ENCODE measurements at places on chromosomes 7 and 10.

DNA sequence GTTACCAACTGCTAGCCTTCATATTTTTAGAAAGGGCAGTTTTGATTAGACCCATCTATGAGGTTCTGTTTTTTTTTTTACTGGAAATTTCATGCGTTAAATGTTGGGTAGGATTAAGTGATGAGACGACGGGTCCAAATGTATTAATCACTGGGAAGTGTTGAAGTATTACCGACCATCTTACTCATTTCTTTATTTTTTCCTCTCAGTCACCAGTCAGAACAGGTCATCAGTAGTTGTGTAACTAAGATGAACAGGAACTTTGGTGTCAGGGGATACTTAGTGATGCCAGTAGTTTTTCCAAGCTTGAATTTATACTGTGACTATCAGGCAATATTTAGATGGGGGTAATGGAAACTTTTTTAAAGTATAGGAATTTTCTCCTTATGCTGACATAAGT, 14.2 kb downstream of the TFAM start:
- DNase-seq, result peak; percentile 46

DNA sequence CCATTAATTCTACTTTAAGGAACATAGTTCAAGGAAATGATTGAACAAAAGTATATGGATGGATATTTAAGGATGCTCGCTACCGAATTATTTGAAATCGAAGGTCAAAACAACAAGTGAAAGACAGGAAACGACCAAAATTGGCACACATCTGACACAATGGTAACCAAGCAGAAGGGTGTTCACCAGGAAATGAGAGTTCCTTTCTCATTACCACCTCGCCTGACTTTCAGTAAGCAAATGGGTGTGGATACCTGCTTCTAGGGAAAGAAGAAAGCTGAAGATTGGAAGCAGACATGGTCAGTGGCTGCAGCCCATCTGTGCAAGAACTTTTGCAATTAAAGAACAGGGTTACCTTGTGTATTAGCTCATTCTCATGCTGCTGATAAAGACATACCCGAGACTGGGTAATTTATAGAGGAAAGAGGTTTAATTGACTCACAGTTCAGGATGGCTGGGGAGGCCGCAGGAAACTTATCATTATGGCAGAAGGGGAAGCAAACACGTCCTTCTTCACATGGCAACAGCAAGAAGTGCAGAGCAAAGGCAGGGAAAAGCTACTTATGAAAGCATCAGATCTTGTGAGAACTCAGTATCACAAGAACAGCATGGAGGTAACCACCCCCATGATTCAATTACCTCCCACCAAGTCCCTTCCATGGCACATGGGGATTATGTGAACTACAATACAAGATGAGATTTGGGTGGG, 6.2 kb upstream of the TMEM273 start:
- no peak for DNase-seq

DNA sequence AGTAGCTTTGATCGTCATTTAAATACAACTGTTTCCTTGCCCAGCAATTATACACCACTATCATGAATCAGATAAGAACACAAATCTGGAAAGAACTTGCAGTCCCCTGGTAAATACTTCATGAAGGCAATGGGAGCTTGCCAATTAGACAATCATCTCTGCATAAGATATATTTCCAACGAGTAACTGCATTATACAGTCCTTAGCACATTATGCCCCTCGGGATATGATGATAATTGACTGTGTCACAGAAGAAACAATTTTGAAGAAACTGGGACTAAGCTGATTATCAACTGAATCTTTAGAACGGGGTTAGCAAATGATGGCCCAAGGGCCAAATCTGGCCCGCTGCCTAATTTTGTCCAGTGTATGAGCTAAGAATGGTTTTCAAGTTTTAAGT, 155.7 kb downstream of the TRIL start:
- DNase-seq, result no peak

DNA sequence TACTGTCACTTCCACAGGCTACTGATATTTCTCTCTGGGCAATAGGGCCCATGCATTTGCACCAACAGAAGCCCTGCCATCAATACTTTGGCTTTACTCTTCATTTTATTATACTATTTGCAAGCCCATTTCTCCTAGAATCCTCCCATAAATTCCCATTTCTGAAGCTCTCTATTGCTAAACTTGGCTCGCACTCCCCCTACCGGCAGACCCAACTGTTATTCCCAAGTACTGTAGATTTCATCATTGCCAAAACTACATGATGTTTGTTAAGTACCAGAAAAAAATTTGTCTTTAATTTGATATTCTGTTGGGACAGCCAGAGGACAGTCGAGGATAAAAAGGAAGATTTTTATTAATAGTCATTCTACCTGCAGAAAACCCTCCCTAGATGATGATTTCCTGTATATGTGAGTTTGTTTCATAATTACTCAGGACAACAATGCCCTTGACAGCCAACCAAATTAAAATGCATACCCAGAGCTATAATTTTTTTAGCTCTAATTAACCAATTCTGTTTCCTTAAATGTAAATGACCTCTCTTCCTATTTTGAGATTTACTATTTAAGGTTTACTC, 298.6 kb downstream of the REEP3 start:
- peak; percentile 74 for DNase-seq

DNA sequence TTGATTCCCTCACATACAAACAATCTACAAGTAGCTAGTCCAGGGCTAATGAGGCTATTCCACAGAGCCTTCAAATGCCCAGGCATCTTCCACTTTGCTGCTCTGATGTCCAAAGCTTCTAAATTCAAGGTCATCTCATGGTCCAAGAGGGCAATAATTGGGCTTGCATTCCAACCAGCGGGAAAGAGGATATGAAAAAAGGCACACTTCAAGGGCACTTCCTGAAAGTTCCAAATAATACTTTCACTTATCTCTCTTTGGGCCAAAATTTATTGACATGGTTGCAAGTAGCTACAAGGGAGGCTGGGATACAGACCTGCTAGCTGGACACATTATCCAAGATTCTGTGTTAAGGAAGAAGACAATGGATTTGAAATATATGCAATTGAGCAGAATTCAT, 25.2 kb upstream of the APBB1IP start:
- no peak for DNase-seq

DNA sequence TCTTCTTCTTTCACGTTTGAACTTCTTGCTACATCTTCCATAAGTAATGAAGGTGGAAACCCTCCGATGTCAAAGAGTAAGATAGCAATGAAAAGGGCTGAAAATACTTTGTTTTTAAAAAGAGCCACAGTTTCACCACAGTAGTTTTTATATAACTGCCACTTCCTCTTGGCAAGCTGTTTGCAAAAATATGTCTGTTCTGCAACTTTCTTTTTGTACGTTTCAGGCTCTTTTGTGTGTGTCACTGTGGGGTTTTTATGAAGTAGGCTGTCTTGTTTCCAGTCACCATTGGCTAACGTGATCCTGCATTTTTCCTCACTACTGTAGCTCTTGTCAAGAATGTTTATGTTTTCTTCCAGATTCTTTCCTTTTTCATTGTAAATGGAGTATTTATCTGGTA, 55.6 kb downstream of the SLC16A9 start:
- no peak for DNase-seq

DNA sequence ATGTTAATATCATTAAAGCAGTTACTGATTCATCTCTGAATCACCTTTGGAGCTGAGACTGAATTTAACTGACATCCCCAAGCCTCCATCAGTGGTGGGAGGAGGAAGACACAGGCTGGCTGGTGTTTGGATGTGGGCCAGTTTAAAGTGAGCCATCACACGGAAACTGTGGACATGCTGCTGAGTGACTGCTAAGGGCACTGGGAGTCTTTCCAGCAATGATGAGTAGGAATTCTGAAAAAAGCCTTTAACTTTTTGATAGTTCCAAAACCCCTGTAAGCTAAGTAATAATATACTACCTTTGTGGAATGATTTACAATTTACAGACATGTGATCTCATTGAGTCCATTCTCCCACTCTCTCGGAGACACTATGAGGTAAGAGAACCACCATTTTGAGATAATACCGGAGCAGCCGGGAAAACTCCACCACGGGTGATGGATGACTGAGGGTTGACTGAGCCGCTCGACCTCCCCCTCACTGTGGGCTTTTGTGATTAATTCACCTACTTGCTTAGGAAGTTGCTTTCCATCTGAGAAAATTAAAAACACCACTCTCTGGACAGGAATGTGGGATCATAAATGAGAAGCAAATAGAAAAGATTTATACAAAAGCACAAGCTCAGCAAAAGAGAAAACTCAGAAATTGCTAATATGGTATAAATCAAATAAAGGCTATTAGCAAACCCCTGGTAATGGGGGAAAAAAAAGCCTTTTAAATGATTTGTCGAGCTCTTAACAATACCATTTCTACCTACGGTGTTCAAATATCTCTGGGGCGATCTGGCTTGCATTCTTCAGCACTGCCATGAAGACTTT, 194.8 kb downstream of the FANK1 start:
- DNase-seq, result peak; percentile 83

DNA sequence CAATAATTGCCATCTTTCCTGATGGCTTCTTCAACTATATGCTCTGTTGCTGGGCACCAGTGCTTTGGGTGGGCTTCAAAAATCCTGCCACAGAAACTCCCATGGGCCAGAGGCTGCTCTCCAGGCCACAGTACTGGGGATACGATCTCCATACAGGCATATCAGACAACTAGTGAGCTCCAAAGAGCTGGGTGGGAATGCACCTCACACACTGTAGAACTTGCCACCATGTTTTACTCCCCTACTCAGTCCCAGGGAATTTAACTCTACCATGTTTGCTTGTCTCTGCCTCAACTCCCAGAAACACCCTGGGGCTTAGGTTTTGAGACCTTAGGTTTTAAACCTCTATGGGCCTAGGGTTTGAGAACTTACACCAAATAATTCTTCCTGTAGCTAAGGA, 20.5 kb upstream of the TRUB1 start:
- DNase-seq, result no peak

All from MCF 10A (cell line).